RCC 7860 (cell line): ENCODE measurements at places on chromosomes 3 and 15.
A peak's percentile ranks its signal among the peaks of the same experiment; 100 is the strongest.

- no peak for DNase-seq
These were observed 83.2 kb upstream of the SNRPA1 start for GRCh38 chr15:101378171-101378755.

- no peak for DNase-seq
These were observed 32.2 kb downstream of the RIOX2 start for GRCh38 chr3:97940034-97940433.

DNA sequence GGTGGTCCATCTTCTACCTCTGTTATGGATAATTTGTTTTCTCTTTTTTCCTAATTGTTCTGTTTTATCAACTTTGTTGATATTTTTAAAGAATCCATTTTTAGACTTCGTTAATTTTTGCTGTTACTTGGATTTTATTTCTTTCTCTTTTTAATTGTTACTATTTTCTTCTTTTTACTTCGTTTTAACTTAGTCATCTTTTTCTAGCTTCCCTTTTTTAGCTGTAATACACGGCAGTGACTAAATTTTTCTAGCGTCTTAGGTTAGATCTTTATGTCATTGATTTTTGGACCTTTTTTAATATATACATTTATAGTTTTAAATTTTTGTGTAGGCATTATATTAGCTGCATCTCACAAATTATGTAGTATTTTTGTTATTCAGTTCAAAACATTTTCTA is 33.1 kb downstream of the ARIH2 start:
- no peak for DNase-seq

GRCh38 chr15:81492331-81492968 is 118.4 kb upstream of the TMC3 start:
- DNase-seq: no peak

DNA sequence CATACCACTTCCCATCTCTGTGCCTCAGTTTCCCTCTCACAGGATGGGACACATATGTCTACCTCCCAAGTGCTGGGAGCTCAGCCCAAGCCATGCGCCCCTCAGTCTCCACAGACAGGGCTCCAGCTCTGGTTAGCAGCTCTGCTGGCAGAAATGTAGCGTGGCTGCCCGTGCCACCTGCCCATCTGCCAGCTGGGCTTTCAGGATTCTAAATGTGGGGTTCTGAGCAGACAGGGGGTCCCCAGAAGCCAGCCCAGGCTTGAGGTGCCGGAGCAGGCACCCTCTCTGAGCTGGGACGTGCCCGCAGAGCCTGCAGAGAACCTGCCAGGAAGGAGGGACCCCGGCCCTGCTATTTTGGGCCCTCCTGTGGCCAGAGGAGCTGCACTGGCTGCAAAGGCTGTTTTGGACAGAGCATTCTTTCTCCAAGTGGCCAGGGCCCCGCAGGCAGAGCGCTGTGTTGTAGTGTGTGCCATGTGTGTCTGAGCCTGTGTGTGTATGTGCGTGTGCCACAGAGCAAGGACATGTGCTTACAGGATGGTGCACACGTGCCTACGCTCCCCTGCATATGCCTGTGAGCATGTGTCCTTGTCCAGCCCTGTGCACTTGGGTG is 31.7 kb downstream of the PSTPIP1 start:
- no peak for DNase-seq

DNA sequence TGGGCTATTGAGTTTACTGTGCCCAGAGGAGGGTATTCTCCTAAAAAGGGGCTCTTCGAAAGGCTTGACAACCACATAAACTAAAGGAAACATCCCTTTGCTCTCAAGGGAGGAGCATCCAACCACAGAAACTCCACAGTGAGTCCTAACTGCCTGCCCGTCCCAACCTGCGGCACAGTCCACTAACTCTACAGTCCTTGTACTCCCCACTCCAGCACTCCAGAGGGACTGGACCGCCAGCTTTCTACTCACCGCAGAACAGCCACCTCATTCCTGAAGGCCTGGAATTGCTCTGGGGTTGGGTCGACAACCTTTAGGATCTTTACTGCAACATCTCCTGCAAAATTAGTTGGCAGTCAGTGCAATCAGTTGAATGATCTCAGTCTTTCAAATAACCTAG is 34.6 kb downstream of the MKRN2 start:
- DNase-seq: no peak

- no peak for DNase-seq
These were observed 6.7 kb upstream of the PSTPIP1 start for GRCh38 chr15:76987896-76988860.

DNA sequence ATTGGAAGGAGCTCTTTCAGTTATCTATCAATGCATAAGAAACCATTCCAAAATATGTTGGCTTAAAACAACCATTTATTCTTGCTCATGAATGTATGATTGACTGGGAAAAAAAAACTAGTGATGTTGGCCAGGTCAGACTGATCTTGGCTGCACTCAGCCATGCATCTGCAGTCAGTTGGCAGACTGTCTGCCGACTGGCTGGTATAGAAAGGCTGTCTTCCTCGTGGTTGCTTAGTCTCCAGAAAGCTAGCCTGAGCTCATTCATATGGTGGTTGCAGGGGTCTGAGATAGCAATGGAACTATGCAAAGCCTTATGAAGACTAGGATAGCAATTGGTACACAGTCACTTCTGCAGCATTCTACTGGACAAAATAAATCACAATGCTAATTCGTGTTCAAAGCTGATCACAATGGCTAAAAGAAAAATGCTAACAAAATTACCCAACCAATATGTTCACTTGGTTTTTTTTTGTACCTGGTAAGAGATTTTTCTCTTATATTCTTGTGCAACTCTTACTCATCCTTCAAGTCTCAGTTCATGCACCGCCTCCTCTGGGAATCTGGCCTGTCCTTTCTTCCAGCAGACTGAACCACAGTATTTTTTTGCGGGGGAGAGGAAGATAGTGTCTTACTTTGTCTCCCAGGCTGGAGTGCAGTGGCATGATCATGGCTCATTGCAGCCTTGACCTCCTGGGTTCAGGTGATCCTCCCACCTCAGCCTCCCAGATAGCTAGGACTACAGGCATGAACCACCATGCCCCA is 126.8 kb downstream of the KCNAB1 start:
- peak; percentile 60 for DNase-seq

GRCh38 chr15:92636908-92637481 is 18.6 kb downstream of the FAM174B start:
- no peak for DNase-seq

- no peak for DNase-seq
These were observed 33.3 kb downstream of the FBXO40 start for GRCh38 chr3:121626495-121626894.

- DNase-seq: peak; percentile 22
These were observed 11.6 kb downstream of the FSIP1 start for GRCh38 chr15:39770748-39771689.

GRCh38 chr3:60316121-60316797 is 935.0 kb downstream of the FHIT start:
- DNase-seq: no peak

DNA sequence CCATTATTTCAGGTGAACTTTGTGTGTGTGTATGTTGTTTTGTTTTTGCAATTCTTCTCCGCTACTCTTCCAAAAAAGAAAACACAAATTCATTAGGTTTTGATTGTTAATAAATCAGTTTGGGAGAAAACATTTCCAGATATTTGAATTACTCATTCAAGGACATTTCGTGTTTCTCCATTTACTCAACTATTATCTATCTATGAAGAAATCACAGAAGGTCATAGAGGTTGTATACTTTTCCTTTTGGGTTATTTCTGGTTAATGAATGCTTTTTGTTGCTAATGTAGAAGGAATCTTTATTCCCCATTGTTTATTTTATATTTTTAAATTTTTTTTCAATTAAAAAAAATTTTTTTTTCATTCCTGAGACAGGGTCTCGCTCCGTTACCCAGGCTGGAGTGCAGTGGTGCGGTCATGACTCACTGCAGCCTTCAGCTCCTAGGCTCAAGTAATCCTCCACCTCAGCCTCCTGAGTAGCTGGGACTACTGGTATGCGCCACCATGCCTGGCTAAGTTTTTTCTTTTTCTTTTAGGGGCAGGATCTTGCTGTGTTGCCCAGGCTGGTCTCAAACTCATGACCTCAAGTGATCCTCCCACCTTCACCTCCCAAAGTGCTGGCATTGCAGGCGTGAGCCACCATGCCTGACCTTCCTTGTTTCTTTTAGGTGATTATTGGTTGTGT is 28.4 kb downstream of the IGF1R start:
- DNase-seq: peak; percentile 21

- no peak for DNase-seq
These were observed 5.1 kb downstream of the PROK2 start for GRCh38 chr3:71779674-71780377.

DNA sequence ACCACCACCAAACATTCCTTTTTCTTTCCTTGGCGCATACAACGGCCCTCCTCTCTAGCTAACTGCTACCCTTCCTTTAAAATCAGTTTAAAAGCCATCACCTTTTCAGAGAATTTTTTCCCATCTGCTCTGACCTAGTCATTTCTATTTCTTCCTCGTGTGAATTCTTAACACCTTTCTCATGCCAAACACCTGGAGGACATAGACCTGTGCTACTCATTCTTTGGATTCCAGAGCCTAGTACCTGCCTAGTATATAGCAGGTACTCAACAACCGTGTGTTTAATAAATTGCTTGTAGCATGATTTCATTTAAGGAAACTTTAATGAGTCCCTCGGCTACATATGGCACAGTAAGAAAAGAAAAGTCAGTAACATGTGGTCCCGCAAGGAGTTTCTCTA is 2.0 kb upstream of the TPM1 start:
- DNase-seq: no peak

DNA sequence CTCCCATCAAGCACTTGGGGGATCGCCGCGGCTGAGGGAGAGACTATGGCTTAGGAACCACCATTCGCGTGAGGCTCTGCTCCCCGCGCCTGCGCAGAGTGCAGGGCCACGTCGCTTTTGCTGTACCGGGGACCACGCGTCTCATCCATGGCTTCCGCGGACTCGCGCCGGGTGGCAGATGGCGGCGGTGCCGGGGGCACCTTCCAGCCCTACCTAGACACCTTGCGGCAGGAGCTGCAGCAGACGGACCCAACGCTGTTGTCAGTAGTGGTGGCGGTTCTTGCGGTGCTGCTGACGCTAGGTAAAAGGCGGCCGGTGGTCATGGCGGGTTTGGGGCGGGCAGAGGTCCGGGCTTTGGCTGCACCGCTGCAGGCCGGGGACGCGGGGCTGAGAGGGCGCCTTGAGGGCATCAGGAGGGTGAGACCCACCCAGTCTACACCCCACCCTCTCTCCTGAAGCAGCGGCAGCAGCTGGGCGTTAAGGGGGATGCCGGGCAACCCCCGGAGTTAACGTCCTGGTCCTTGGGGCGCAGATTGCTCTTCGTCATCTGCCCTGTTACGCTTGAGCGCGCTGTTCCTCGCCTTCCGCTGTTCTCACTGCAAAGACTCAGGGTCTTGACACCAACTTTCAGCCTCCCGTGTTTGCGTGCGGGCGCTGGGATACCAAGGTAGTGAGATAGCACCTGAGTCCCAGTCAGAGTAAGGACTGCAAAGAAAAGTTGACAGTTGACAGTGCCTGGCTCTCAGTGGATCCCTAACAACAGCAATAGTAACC is at the start of gene SRPRB:
SRPRB (plus strand) TSS at position 114 of the 774 bp plus-strand sequence; CDS start at position 148, 34 bp downstream.
- DNase-seq: peak; percentile 86

- DNase-seq: no peak
These were observed 55.6 kb upstream of the LINGO1 start for GRCh38 chr15:77688266-77688665.

- peak; percentile 61 for DNase-seq
These were observed at the start of gene PROS1 for GRCh38 chr3:93973131-93974126. PROS1 (minus strand) TSS chr3:93973896; CDS start chr3:93973749, 147 bp downstream.

DNA sequence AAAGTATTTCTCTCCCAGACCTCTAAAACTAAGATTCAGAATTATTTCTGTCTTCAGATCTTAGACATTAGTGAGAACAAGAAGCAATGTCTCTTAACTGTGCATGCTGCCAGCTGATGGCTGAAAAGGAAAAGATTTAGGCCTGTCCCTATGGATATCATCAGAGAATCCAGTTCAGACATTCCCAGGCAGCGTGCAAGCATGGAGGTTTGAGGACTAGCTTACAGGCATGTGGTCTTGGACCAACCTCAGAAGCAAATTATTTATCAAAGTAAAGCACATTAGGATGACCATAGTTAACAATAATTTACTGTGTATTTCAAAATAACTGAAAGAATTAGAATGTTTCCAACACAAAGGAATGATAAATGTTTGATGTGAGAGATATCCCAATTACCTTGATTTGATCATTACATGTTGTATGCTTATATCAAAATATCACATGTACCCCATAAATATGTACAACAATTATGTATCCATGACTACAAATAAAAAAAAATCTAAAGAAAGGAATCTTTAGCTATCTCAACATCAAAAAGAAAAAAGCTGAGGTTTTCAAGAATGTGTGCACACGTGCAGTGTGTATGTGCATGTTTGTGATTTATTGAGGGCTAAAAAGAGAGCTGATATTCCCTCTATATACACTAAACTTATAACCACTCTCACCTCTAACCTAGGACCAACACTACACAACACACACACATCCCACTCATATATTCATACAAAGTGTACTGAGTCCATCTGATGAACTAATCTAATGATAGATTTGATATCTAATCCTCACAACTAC is 108.9 kb upstream of the THBS1 start:
- DNase-seq: no peak

GRCh38 chr3:48405971-48406370 is 23.9 kb downstream of the PLXNB1 start:
- DNase-seq: no peak
